ENCODE measurements at places on chromosomes 2 and 18.

GRCh38 chr2:135169900-135170753 is 118.0 kb downstream of the RAB3GAP1 start:
- DNase-seq: no peak

- DNase-seq: no peak
These were observed 299.0 kb downstream of the TRIB2 start for GRCh38 chr2:13015532-13016320.

DNA sequence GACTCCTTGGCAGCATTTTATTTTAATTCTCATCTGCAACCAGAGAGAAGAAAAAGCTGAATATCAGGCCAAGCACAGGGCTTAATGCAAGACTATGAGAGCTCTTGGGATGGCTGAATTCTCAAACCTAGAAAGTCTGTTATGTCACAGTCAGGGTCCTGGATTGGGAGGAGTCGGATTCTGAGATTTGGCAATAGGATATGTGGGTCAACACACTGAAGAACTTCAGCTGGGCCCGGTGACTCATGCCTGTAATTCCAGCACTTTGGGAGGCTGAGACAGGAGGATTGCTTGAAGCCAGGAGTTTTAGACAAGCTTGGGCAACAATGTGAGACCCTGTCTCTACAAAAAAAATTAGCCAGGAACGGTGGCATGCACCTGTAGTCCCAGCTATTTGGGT is 102.4 kb downstream of the COL3A1 start:
- DNase-seq: no peak

DNA sequence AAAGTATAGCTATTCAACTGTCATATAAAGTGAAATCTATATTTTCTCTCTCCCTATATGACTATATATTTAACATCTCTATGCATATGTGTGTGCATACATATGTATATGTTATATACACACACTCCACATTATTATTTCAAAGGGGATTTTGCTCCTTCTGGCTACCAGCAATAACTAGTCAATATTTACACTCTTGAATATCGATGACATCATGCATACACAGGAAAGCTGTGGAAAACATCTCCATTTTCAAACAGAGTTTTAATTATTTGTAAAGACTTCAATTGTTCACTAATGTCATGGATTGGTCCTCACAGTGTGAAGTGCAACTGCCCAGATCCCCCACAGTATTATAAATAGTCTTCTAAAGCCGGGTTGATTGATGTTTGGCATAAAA is 195.9 kb upstream of the TCF4 start:
- DNase-seq: no peak

DNA sequence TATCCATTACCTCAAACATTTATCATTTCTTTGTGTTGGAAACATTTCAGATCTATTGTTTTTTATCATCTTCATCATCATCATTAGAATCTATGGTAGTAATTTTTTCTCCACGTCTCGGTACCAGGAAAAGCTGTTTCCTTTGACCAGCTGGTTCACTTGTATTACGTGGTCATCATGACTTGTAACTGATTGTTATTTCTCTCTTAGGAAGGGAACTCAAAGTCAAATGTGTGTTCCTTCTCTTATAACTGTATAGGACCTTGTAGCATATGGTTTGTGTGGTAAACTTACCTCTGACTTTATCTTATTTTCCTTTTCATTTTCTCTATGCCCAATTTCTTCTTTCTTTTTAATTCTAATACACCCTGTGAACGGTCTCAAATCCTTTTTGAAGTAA is 16.5 kb downstream of the NCOA1 start:
- no peak for DNase-seq

Data from iPS-NIHi11 (cell line).